ENCODE measurements at places on chromosomes 7 and 10.

DNA sequence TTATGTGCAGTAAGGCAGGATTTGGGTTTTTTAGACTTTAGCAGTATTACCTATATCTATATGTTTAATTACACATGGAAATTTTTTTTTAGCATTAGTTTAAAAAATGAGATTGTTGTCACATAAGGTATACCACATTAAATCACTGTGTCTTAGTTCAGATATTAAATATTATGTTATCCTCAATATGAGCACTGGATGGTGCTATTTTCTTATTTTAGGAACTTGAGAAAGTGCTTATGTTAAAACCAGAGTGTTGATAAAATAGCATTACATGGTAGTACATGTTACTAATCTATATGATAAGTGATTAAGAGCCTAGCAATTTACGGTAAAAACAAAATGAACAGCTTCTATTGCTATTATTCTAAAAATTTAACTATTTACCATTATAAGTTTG, 28.8 kb downstream of the MIOS start:
- DNase-seq: peak; percentile 61

DNA sequence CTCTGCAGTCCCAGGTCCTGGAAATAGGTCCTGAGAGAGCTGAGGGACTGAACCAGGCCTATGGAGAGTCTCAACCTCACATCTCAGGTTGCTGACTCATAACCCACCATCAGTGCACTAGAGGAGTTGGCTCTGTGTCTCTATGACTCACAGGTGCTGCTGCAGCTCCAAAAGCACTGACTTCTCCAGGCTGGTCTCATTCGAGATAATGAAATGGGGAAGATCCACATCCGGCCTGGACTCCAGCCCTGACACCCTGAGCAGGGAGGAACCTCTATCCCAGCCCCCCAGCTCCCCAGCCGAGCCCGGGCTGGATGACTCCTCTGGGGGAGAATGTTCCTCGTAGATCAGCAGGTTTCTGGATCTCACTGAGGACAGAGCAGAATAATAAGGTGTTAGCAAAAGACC, 35.5 kb upstream of the DGKI start:
- DNase-seq: no peak

GRCh38 chr10:34010891-34011290, 676.4 kb upstream of the NRP1 start:
- peak; percentile 4 for DNase-seq

DNA sequence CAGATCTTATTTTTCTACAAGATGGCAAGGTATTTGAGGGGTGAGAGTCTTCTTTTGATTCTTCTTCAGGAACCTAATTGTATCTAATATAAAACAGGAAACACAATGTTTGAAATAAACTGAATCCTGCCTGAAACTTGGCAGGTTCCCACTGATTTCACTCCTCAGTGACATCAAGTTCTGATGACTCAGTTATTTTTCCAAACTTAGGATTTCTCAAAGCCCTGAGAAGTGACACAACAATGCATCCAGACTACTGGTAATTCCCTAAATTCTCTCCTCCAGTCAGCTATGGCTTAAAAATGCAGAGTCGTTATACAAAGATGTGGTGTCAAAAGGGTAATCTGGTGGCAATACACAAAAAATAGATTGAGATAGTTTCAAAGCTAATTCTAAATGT, 80.9 kb downstream of the ABLIM1 start:
- DNase-seq: peak; percentile 13

DNA sequence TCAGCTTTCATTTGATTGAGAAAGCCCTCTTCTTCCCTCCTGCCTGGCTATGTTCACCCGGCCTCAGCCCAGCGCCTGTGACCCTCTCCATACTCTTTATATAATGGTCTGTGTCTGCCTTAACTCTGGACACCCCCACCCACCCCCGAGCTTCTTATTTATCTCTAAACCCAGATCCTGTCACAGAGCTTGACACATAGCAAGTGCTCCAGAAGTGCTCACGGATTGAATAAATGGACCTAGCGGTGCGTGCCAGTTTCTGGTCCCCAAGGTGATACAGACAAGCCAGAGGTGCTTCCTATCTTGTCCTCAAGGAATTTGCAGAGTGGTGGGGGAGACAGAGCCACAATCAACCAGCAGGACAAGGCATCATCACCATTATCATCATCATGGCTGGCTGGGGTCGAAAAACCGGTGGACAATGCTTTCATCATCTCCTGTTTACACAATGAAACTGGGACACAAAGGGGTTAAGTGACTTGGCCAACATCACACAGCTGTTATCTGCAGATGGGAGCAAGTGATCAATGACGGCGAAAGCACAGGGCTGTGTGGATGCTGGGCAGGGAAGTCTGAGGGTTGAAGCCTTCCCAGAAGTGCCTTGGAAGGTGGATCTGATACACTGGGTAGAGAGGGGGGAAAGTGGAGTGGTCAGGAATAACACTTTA, 2.2 kb upstream of the LOXL4 start:
- DNase-seq: no peak

DNA sequence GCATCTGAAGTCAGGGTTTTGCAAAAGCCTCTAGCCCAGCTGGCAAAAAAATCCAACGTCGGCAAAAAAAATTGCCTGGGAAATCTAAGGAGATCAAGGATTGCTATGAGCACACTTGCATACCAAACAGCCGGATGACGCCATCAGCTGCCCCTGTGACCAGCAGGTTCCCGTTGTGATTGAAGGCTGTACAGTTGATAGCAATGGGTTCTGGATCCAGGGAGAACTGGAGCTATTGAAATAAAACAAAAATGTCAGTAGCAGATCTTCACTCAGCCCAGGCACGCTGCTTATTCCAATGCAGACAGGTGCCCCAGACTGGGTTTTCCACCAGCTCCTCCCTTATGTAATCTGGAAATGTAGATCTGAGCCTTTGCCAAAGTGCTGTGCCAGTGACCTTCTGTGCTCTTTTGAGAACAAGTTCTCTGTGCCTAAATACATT, 18.7 kb upstream of the CYREN start:
- DNase-seq: no peak

DNA sequence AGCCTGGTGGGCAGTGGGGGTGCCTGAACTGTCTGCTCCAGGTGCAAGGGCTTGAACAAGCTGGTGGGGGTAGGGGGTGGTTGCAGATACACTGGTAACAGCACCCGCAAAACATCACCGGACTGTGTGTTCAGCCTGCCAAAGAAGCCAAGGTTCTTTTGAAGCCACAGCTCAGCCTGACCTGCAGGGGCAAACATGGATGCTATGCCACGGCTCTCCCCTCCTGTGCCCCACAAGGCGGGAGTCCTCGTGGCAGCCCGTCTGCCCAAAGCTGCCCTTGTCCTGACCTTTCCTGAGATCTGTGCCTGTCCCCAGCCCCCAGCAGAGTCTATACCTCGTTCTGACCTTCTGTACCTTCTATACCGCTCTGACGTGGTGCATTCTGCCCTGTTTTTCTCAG, 285.7 kb downstream of the GLRX3 start:
- no peak for DNase-seq

DNA sequence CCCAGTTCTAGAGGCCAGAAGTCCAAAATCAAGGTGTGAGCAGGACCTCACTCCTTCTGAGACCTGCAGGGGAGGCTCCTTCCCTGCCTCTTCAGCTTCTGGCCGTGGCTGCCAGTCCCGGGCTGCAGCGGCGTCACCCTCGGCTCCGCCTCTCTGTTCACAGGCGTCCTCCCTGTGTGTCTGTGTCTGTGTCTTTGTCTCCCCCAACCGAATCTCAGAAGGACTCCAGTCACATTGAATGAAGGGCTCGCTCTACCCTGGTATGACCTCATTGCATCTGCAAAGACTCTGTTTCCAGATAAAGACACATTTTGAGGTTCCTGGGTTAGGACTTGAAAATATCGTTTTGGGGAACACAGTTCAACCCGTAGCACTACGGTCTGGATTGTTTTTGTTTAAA, 33.1 kb upstream of the GALNT11 start:
- DNase-seq: peak; percentile 69

DNA sequence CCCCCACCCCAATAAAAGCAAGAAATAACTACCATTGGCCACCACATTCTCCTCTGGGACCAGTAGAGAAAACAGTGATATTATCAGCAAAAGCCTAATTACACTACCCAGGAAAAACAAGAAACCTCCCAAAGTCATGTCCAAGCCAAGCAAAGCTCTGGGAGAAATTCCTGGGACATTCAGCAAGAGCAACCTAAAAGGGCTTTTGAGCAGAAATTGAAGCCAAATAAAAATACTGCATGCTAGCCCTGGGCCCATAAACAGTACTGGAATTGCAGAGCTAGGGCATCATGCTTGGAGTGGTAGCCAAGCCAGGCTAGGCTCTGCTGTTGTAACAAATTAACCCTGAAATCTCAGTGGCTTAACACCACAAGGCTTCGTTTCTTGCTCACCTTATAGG, 347.9 kb downstream of the LRMDA start:
- no peak for DNase-seq

DNA sequence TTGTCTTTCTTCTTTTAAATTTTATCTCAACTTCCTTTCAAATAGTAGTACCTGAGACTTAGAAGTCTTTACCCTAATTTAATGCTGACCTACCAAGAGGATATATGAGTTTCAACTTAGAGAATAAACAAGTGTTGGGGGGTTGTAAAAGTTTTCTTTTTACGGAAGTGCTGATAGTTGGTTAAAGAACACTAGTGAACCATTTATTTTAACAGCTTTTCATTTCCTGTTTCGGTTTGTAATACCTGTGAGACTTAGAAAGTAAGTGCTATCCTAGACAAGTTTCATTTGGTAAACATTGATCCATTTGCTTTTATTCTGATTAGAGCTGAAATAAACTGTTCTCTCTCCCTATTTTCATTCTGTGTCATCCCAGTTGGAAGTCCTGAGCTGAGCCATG, 683.1 kb upstream of the SORCS1 start:
- no peak for DNase-seq

- DNase-seq: no peak
Observed at GRCh38 chr10:16776896-16777295, 40.3 kb downstream of the RSU1 start.

DNA sequence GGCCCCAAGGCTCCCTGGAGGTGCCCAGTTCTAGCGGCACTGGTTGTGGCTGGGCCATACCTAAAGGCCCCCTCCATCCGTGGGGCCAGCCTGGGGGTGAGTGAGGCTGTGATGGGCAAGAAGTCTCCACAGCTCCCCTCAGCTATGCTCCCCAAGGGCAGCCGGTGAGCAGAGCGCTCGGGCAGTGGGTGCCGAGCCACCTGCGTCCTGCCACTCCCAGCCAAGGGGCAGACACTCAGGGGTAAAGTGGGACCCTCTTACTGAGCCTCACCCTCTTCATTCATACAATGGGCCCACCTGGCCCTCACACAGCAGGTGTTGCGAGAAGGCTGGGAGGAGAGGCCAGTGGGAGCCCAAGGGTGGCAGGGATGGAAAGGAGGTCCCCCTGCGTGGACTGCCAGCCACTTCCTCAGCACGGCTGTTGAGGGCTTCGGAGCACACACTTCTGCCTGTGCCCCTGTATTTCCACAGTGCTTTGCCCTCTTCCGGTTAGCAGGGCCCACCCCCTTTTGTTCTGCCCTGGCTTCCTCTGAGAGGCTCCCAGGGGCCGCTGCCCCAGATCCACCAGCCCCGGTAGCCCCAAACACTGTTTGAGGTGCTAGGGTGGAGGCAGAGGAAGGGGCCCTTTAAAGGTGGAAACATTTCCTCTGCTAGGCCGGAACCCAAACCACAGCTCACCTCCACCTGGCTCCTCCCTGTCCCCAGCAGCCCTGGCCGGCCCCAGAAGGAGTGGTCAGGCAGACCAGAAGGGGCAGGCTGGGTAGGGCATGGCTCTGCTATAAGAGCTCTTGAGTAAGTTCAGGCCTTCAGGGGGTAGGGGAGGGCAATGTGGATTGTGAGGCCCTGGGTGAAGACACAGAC, 16.4 kb upstream of the C10orf105 start:
- DNase-seq: no peak

DNA sequence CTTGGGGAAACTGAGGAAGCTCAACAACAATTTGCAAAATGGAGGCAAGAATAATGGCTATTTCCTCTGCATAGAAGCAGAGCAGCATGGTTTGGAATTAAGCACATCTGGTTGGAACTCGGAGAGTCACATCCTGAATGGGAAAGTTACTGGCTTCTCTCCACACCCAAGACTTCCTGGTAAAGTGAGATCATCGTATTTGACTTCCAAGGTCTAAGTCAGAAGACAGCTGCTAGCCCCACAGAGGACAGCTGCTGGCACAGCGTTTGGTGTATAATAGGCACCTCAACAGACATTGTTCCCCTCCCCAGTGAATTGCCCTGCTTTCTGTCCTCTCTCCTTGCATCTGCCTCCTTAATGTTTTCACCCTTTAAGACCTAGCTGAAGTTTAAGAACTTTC, 37.0 kb upstream of the NRF1 start:
- no peak for DNase-seq

DNA sequence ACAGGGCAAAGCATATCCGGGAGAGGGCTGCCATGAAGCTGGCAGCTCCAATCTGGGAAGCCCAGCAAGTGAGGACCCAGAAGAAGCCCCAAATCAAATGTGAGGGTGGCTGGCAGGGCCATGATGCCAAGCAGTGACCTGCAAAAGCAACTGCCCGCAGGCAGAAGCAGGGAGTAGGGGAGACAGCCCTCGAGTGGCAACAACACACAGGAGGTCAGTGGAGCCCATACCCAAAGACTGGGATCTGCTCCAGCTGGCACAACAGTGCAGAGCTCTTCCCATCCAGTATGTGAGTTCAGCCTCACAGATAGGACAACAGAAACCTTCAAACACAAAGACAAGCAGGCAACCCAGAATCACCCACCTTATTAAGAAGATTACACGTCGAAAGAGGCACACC, 45.0 kb downstream of the GRID1 start:
- DNase-seq: no peak

DNA sequence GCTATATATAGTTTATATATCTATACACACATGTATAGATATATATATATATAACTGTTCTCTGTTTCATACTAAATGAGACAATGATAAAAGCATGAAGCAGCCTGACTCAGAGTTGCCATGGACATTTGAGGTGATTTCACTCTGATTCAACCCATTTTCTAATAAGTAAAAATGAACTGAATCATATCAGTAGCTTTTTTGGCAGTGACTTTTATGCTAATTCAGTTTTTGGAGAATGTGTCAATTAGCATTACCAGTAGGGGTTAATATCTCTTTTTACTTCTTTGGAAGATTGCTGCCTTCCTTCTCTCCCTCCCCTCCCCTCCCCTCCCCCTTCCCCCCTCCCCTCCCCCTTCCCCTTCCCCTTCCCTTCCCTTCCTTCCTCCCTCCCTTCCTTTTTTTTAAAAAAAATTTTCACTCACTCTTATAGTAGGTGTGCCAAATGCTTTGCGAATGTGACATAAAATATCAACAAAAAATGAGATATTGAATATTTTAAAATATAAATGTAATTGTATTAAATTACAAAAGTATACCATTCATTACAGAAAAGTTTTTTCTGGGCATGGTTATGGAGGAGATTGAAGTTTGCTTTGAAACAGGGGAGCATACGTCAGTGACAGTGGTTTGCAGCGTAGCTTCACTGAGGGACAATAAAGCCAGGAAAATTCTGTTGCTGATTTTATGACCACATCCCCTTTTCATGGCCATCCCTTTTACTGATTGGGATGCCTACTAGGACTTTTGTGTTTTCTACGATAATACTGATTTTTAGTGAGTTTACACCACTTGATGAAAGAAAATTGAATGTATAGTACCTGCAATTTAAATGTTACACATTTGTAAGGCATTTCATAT, 64.0 kb upstream of the KLF6 start:
- peak; percentile 73 for DNase-seq
